Effector memory CD8-positive, alpha-beta T cell (primary cell): ENCODE measurements at places on chromosomes 7 and 10.
A peak's percentile ranks its signal among the peaks of the same experiment; 100 is the strongest.

DNA sequence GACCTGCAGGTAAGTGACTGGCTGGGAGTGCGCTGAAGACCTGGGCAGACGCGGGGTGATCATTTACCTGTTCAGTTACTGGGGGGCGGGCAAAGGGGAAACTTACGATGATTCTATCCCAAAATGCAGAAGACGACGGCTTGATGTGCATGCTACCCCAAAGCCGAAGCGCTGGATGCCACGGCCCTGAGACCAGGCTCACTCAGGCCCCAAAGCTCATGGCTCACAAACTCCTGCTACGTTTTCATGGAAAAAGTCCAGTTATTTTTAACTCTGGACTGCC is 200.6 kb downstream of the DIP2C start:
- H3K27me3 ChIP-seq: peaks cover 53% of the 10 kb centered on the region
- peaks cover 8% of the 10 kb centered on the region for H3K36me3 ChIP-seq
- no peak overlapping the region for H3K27ac ChIP-seq
- no peak for DNase-seq
- H3K4me1 ChIP-seq: peaks cover 11% of the 10 kb centered on the region
- H3K4me3 ChIP-seq: no peak overlapping the region

DNA sequence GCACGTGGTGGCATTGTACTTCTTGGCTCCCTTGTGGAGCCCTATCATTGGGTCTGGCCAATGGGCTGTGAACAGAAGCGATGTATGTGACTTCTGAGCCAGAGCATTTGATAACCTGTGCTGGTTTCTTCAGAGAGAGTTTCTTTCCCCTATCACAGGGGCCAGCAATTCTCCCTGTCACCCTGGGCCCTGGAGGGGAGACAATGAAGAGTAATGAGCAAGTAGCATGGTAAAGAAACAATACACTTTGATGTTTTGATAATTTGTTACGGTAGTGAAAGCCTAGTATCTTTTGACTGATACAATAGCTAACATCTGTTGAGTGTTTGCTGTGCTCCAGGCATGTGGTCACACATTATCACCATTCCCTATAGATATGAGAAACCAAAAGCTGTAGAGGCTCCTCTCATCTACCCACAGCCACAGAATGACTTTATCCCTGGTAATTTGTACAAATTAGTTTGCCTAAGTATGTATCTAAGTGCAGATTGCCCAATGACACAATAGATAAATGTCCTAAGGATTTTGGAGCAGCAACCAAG is 113.4 kb upstream of the SVIL start:
- no peak overlapping the region for H3K4me3 ChIP-seq
- H3K4me1 ChIP-seq: no peaks in the 10 kb centered on the region
- peaks cover 23% of the 10 kb centered on the region for H3K27me3 ChIP-seq
- DNase-seq: no peak
- no peak overlapping the region for H3K27ac ChIP-seq

DNA sequence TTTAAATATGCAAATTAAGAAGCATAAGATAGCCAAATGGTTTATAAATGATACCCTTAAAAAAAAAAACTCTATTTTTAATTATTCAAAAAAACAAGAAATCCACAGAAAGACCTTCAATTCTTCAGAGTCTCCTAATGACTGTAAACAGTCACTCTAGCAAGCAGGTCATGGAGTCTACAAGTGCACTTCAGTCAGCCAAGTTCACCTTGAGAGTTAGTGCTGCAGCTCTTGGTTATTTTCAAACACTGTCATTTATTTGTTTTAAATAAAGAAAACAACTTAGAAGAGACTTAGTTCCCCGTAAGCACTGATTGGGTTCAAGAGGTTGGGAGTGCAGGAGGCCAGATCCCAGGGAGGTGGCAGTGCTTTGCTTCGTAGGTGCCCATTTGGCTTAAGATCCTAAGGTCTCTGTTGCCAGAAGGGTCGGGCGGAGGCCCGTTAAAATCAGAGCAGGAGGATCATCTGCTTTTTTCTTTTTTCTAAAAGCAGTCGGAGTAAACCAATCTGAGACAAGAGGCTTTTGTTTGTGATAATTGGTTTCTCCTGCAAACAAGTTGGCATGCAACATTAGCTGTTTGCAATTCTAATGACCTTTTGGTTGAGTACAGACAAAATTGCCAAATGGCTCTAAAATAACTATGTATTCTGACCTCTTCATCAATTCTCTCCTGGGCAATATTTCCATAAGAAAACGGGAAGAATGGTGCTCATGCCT is 86.4 kb upstream of the ELMO1 start:
- no peaks in the 10 kb centered on the region for H3K4me1 ChIP-seq
- H3K27me3 ChIP-seq: peaks cover 22% of the 10 kb centered on the region
- no peak overlapping the region for H3K4me3 ChIP-seq
- no peak overlapping the region for H3K27ac ChIP-seq

DNA sequence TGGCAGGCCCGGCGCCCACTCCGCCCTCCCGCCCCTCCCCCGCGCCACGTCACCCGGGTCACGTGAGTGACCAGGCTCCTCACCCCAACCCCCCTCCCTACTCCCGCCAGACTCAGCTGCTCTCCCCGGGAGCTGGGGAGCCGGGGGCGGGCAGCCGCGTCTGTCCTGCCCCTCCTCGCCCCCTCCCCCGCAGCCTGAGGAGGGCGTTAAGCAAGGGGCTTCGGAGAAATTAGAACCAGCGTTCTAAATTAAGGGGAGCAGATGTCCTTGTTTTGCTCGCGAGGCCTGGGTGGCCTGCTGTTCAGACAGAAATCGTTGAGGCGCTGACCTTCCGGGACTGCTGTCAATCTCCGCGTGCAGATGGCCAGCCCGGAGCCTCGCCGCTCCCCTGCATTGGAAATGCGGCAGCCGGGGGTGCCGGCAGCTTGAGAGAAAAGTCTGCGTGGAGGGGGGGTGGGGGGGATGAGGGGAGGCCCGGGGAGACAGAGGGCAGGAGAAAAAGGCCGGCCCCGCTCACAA is 102.2 kb upstream of the ZNF438 start:
- peak overlapping the region; percentile 69 for H3K4me3 ChIP-seq
- peak overlapping the region; percentile 46 for H3K27ac ChIP-seq
- peak; percentile 37 for DNase-seq
- H3K27me3 ChIP-seq: no peaks in the 10 kb centered on the region
- H3K36me3 ChIP-seq: peaks cover 3% of the 10 kb centered on the region

GRCh38 chr7:145478541-145478940 is 638.1 kb upstream of the CNTNAP2 start:
- H3K36me3 ChIP-seq: no peaks in the 10 kb centered on the region
- no peaks in the 10 kb centered on the region for H3K27me3 ChIP-seq
- H3K27ac ChIP-seq: no peak overlapping the region
- no peak overlapping the region for H3K4me3 ChIP-seq

DNA sequence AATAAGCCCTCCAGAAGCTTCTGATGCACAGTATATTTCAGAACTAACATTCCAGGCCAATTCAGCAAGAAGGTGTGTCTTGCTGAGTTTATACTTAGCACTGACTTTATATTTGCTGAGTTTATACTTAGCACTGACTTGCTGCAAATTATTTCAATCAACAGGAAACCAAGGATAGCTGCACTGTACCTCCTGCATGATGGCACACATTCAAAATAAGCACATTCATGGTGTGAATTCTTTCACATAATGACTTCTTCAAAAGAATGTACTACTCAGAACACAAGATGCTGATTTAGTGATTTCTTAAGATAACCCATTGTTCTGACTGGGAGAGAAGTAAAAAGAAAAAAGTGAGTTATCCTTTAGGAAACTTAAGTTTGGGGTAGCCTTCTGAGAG is 52.0 kb downstream of the JAZF1 start:
- peaks cover 61% of the 10 kb centered on the region for H3K4me1 ChIP-seq
- DNase-seq: no peak
- no peaks in the 10 kb centered on the region for H3K36me3 ChIP-seq
- no peaks in the 10 kb centered on the region for H3K27me3 ChIP-seq
- H3K4me3 ChIP-seq: no peak overlapping the region

- no peak overlapping the region for H3K27ac ChIP-seq
- H3K36me3 ChIP-seq: no peaks in the 10 kb centered on the region
- no peak overlapping the region for H3K4me3 ChIP-seq
- no peaks in the 10 kb centered on the region for H3K4me1 ChIP-seq
These were observed 76.5 kb downstream of the FAM13C start for GRCh38 chr10:59285848-59286247.

DNA sequence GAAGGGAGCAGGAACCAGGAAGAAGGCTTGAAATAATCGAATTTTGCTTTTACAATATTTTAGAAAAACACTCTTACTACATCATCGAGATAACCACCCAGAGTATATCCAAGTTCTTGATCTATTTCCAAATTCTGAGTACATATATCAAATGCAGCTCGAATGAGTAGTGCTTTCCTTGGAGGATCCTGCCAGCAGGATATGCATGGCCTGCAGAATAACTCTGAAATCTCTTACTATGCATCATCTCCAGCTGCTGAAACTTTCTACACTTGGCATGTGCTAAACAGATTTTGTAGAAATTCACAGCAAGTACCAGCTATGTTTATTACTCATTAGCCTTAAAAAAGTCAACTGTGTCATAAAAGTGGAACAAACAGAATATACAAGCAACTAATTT is 44.0 kb upstream of the ANK3 start:
- H3K36me3 ChIP-seq: no peaks in the 10 kb centered on the region
- H3K4me1 ChIP-seq: peaks cover 5% of the 10 kb centered on the region
- H3K27ac ChIP-seq: no peak overlapping the region
- no peaks in the 10 kb centered on the region for H3K27me3 ChIP-seq
- DNase-seq: no peak

DNA sequence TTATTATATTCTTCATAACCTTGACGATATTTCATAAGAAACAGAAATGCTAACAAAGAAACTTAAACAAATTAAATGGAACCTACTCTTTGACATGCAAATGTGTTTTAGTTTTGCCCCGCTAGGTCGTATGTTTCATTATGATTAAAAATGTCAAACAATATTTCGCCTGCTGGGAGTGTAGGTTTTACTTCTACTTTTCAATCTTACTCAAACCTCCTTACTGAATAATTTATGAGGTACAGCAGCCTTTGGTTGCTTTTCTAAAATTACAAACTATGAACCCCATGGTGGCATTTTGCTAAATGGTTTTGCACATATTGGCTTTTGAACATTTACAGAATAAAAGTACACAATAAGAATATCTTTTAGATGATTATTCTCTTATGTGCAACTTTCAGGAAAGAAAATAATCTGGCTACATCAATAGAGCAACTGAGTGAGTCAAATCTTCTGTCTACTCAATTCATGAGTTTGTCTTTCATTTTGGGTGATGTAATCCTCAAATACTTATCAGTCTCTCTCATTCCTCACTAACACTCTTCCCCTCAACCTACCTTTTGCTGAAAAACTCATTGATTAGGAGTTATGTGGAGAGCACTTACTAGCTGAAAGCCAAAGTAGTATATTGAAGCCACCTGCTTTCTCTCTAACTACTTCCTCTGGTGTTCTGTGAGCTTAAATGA is 1226.4 kb downstream of the XPNPEP1 start:
- no peaks in the 10 kb centered on the region for H3K4me1 ChIP-seq
- no peaks in the 10 kb centered on the region for H3K27me3 ChIP-seq
- no peak overlapping the region for H3K4me3 ChIP-seq
- DNase-seq: no peak
- peaks cover 5% of the 10 kb centered on the region for H3K36me3 ChIP-seq

DNA sequence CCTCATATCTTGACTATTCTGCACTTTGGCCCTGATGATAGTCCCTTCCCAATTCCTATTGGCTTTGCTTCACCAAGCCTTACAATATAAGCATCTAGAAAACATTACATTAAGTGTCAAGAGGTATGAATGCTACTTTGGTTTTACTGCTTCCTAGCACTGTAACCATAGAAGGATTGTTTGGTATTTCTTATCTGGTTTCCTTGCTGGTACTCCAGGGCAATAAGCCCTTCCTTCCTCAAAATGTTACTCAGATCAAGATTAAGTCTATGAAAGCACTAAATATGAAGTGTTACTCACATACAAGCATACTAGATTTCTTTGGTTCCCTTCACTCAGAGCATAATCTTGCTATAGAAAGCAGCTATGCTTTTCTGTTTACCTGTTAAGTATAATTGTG is 492.5 kb downstream of the ETV1 start:
- no peak overlapping the region for H3K4me3 ChIP-seq
- H3K27ac ChIP-seq: no peak overlapping the region
- no peaks in the 10 kb centered on the region for H3K36me3 ChIP-seq
- H3K27me3 ChIP-seq: peaks cover 4% of the 10 kb centered on the region
- no peak for DNase-seq
- H3K4me1 ChIP-seq: no peaks in the 10 kb centered on the region

DNA sequence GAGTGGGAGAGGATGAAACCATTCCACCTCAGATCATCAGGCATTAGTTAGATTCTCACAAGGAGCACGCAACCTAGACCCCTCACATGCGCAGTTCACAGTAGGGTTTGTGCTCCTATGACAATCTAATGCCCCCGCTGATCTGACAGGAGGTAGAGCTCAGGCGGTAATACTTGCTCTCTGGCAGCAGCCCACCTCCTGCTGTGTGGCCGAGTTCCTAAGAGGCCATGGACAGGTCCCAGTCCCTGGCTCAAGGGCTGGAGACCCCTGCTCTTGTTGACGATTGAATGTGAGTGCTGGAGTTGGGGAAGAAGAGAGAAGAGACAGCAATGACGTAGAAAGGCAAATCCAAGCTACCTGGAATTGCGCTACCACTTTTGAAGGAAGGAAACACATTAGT is 267.2 kb downstream of the TFEC start:
- no peak overlapping the region for H3K4me3 ChIP-seq
- H3K4me1 ChIP-seq: no peaks in the 10 kb centered on the region
- no peak overlapping the region for H3K27ac ChIP-seq
- H3K36me3 ChIP-seq: no peaks in the 10 kb centered on the region
- no peak for DNase-seq

- no peaks in the 10 kb centered on the region for H3K36me3 ChIP-seq
- no peak overlapping the region for H3K27ac ChIP-seq
- no peak for DNase-seq
- no peaks in the 10 kb centered on the region for H3K4me1 ChIP-seq
- peaks cover 6% of the 10 kb centered on the region for H3K27me3 ChIP-seq
These were observed 39.8 kb downstream of the ASB4 start for GRCh38 chr7:95525503-95525902.

DNA sequence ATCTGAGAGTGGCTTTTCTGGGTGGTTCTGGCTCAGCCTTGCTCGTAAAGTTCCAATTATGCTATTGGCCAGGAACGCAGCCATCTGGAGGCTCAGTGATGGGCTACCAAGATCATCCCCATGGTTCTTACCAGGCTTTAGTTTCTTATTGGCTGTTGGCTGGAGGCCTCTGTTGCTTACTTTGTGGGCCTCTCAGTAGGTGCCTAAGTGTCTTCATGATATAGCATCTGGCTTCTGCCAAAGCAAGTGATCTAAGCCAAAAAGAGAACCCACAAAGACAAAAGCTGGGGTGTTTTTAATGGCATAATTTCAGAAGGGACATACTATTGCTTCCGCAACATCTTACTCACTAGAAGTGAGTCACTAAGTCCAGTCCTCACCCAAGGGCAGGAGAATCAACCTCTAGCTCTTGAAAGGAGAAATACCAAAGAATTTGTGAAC is 132.0 kb upstream of the MDFIC start:
- H3K27ac ChIP-seq: no peak overlapping the region
- no peak for DNase-seq
- peaks cover 3% of the 10 kb centered on the region for H3K4me1 ChIP-seq
- H3K36me3 ChIP-seq: no peaks in the 10 kb centered on the region

DNA sequence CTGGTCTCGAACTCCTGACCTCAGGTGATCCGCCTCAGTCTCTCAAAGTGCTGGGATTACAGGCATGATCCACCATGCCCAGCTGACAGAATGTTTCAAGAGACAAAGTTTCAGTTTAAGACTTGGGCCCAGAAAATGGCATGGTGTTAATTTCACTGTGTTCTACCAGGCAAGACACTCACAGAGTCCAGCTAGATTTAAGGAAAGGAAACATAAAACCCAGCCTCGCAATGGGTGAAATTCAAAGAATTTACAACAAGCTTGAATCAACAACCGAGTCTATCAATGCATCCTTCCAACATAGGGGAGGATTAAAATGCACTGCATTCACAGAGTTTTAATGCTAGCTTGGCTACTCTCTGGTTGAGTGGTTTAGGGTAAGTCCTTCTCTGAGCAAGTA is 764.0 kb downstream of the XPNPEP1 start:
- no peaks in the 10 kb centered on the region for H3K27me3 ChIP-seq
- H3K27ac ChIP-seq: no peak overlapping the region
